A549 treated with Mapracorat at 1 μM for 4 hours (cell line): ENCODE measurements at places on chromosomes 4 and X. TPM values are rescaled to one million over a fixed set of nuclear protein-coding genes. Genes with fewer than 3 reads are reported as not detected.

BEX2 gene
- total RNA-seq = 7.1 to 12.1 TPM (median 11.3 TPM) in 5 replicates

TCEAL2 gene
- not detected in 5 replicates for total RNA-seq

PDCL2 gene
- total RNA-seq = not detected in 5 replicates

STK32B gene
- 14.9 to 17.7 TPM (median 16.1 TPM) in 5 replicates for total RNA-seq

PPP4R3C gene
- not detected in 5 replicates for total RNA-seq

CLDN22 gene
- not detected in 5 replicates for total RNA-seq

GPR173 gene
- total RNA-seq = 0.03 TPM in 1 of 5 replicates, not detected in the others

TMEM35A gene
- not detected in 5 replicates for total RNA-seq

NEXMIF gene
- total RNA-seq = 0.12 TPM in 1 of 5 replicates, not detected in the others

GUCY2F gene
- total RNA-seq = not detected in 5 replicates

CHRDL1 gene
- total RNA-seq = not detected in 5 replicates

SPANXC gene
- 1.3 TPM in 1 of 5 replicates, not detected in the others for total RNA-seq

ZNF518B gene
- 2.4 to 3.8 TPM (median 3.1 TPM) in 5 replicates for total RNA-seq

AP1AR gene
- total RNA-seq = 9.1 to 14.3 TPM (median 11.0 TPM) in 5 replicates

GYPE gene
- total RNA-seq = not detected in 5 replicates

IL9R gene
- 0.14 to 0.53 TPM (median 0.19 TPM) in 5 replicates for total RNA-seq

ABLIM2 gene
- 4.4 to 9.4 TPM (median 6.4 TPM) in 5 replicates for total RNA-seq

CYSLTR1 gene
- not detected in 5 replicates for total RNA-seq

NEUROG2 gene
- not detected in 5 replicates for total RNA-seq

KCND1 gene
- 0.80 to 1.4 TPM (median 0.96 TPM) in 5 replicates for total RNA-seq

ADAD1 gene
- not detected in 5 replicates for total RNA-seq

FAM236A gene
- total RNA-seq = not detected in 5 replicates

GPC3 gene
- not detected in 5 replicates for total RNA-seq

SYP gene
- total RNA-seq = 2.1 to 2.8 TPM (median 2.4 TPM) in 5 replicates

STATH gene
- total RNA-seq = not detected in 5 replicates

AMBN gene
- total RNA-seq = not detected in 5 replicates

SPP1 gene
- 148 to 200 TPM (median 167 TPM) in 5 replicates for total RNA-seq

TBX22 gene
- total RNA-seq = not detected in 5 replicates

CITED1 gene
- total RNA-seq = 0.81 to 3.0 TPM (median 1.9 TPM) in 5 replicates

PRR32 gene
- total RNA-seq = not detected in 5 replicates

VEGFC gene
- total RNA-seq = 9.7 to 12.2 TPM (median 10.5 TPM) in 5 replicates

PCDH7 gene
- total RNA-seq = 0.08 to 0.13 TPM (median 0.10 TPM) in 5 replicates

CHM gene
- 8.6 to 10.5 TPM (median 8.7 TPM) in 5 replicates for total RNA-seq

GATA1 gene
- total RNA-seq = not detected in 5 replicates

TGIF2LX gene
- not detected in 5 replicates for total RNA-seq

TBC1D8B gene
- total RNA-seq = 0.81 to 1.3 TPM (median 0.95 TPM) in 5 replicates

PROM1 gene
- 0.28 to 0.59 TPM (median 0.37 TPM) in 5 replicates for total RNA-seq

PFKFB1 gene
- 0.08 to 0.14 TPM (median 0.14 TPM) in 3 of 5 replicates, not detected in the others for total RNA-seq

PAGE2 gene
- total RNA-seq = not detected in 5 replicates

HTN3 gene
- total RNA-seq = not detected in 5 replicates
